ENCODE measurements at places on chromosomes 11 and 22.

- DNase-seq: peak; percentile 67
Measured at GRCh38 chr11:112795142-112795815, 165.9 kb upstream of the NCAM1 start.

DNA sequence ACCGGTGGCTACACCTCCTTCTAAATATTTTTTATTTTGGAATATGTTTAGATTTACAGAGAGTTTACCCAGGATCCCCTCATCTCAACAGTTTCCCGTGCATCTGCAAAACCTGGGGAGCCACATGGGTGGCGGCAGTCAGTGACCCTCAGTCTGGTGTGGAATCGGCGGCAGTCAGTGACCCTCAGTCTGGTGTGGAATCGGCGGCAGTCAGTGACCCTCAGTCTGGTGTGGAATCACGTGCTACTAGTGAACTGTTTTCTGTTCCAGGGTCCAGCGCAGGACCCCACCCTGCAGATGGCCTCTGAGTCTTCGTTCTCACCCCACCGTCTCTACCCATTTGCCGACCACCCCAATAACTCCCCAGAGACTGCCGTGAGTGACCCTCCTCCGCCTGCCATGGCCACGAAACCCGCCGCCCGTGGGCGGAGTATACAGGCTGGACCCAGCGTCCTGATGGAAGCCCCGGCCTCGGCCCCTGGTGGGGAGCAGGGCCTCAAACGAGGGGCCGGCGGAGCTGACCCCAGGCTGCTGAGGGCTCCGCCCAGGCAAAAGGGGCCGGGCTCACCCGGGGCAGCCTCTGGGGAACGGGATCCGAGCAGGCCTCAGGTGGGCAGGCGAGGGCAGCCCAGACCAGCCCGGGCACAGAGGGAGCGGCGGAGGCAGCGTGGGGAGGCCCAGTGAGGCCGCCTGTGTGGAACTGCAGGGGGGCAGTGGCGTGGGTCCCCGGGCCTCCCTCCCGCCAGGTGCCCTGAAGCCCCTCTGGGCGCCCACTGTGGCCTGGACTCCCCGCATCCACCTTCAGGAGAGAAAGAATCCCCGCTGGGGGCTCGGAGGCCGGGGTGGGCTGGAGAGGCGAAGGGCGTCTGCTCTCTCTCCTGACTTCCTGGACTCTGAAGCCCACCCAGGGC, 2.5 kb downstream of the IL17REL start:
- DNase-seq: no peak

DNA sequence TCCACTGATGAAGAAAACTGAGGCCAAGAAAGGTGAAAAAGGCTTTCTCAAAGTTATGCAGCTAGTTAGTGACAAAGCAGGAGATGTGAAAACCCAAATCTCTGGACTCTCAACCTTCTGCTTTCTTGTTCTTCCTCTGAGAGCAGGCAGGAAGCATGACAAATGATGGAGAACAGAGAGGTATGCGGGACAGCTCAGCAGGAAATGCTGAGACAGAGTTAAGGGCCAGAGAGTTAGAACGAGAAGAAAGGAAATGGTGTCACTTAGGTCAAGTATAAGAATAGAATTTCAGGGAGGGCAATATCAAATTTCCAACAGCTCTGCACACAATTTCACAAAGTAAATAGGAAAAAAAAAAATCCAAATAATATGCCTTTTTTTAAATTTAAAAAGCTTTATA, 67.6 kb upstream of the ARHGAP42 start:
- no peak for DNase-seq

DNA sequence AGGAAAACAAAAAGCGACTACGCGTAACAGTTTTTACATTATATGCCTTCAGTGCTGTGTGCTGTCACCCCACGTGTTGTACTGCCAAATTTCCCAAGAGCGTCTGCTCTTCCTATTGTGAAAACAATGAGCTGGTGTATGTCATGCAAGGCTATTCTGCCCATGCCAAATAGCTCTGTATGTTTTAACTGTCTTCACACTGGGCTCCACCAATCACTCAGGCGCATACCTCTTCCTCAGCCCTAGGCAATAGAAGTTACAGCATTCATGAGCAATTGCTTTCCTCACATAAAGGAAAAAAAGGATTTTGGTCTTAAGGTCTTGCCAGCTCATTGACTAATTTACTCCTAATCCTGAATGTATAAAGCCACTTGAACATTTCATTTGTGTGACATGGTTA, 606.8 kb downstream of the NTM start:
- no peak for DNase-seq

- DNase-seq: no peak
Measured at GRCh38 chr11:75504501-75504900, 21.2 kb downstream of the GDPD5 start.

- DNase-seq: no peak
Measured at GRCh38 chr22:32864041-32864440, 62.5 kb downstream of the TIMP3 start.

DNA sequence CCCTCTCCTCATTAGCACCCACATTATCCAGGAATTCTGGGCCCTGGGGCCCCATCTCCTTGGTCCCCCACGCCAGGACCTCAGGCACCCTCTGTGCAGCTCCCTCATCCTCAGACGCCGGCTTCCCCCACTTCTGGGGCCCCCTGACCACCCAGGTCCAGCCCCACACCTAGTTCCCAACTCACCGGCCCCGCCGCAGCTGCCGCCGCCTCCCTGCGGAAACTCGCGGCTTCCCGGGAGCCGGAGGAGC, at the start of gene PCSK7:
PCSK7 (minus strand) TSS at position 232 of the 250 bp plus-strand sequence. CDS start 2,229 bp downstream, outside the sequence.
- DNase-seq: no peak

DNA sequence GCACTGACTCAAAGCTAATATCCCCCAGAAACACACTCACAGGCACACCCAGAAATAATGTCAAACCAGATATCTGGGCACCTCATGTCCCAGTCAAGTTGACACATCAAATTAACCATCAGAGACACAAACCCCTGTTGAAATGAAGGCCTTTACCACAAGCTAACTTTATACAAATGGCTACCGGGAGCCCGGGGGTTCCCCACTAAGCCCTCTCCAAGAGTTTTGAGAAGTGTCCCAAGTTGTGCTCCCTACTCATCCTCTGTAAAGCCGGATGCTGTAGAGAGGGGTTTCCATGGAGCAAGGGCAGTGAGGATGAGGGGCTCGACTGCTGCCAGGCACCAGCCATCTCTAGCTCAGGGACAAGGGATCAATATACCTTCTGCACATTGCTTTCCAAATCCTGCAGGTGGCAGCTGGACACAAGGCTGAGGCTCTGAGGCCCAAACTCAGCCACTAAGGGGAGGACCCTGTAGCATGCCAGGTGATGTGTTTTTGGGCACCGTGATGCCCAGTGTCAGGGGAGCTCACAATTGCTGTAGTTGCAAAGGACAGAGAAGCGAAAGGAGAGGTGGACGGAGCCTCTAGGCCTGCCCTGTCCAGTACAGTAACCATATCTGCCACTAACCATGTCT, 145.7 kb downstream of the TTC17 start:
- DNase-seq: no peak

- DNase-seq: no peak
Measured at GRCh38 chr11:45458269-45458668, 172.1 kb upstream of the SYT13 start.

GRCh38 chr11:76684516-76684915, 14.0 kb upstream of the LRRC32 start:
- no peak for DNase-seq
